ENCODE measurements at places on chromosomes 1 and 21.

DNA sequence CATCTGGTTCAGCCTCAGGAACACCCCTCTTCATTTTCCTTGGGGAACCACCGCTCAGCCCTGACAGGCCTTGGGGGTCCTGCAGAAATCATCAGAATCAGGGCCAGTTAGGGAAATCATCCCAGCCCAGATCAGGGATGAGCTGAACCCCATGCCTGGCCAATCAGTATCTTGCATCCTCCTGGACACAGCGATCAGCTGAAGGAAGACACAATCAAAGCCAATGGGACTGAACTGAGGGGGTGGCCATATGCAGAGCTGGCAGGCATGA, 395.4 kb downstream of the MATN1 start:
- DNase-seq, result no peak

GRCh38 chr1:110878591-110878990, 5.6 kb downstream of the CD53 start:
- no peak for DNase-seq

- DNase-seq, result no peak
Measured at GRCh38 chr1:119879510-119880434, 16.5 kb downstream of the ADAM30 start.

DNA sequence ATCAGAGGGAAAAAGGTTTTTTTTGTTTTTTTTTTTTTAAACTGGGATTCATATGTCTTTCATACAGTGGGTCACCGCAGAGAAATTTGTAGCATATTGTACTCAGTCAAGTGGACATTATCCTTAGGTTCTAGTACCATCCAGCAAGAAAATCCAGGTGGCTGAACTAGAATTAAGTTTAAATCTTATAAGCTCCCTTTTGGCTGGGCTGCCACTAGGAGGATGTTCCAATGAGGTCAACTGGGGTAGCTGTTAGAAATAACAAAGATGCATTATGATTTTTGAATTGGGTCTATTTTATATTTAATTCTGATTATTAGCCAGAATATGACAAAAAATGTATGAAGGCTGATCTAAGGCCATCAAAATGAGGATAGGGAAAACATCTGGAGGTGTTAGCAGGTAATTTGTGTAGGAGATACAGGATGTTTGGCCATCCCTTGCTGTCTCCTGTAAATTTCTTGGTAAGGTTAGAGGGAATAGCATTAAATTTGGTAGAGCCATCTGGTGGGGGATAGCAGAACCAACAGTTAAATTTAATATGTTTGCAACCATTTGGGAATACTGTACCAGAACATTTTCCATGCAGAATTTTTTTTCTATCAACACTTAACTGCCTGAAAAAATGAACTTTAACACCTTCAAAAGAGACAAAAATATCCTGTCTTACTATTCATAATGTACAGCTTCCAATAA, 568.5 kb upstream of the B3GALT2 start:
- DNase-seq, result no peak

- no peak for DNase-seq
Measured at GRCh38 chr1:185151215-185151614, 5.5 kb downstream of the TRMT1L start.

- no peak for DNase-seq
Measured at GRCh38 chr1:228008391-228009115, 1.8 kb downstream of the WNT3A start.

DNA sequence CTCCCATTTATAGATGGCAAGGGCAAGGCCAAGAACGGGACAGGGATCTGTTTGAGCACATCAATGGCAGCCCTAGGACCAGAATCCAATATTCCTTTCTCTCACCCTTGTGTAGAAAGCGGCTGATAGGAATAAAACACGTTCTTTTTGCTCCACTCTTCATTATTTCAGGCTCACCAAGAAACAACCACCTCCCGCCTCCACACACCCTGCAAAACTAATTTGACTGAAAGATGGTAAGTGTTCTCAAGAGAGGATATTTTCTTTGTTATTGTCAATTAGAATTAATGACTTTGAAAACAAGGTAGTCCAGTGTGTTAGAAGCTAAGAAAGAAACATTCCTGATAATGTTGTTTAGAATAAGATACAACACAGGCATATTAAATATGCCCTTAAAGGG, 11.9 kb upstream of the KNCN start:
- no peak for DNase-seq

Data from naive B cell (primary cell).